ENCODE measurements at places on chromosomes 12 and 14. TPM values are rescaled to one million over a fixed set of nuclear protein-coding genes. Genes with fewer than 3 reads are reported as not detected.

BDKRB1 gene
- not detected for total RNA-seq

FOXG1 gene
- total RNA-seq = not detected

PMEL gene
- not detected for total RNA-seq

AMIGO2 gene
- total RNA-seq = 13.6 TPM

DIO2 gene
- not detected for total RNA-seq

GLIPR1 gene
- total RNA-seq = 4.3 TPM

SLC10A1 gene
- not detected for total RNA-seq

CBLN3 gene
- 4.5 TPM for total RNA-seq

SPTB gene
- not detected for total RNA-seq

NFATC4 gene
- not detected for total RNA-seq

ACSS3 gene
- not detected for total RNA-seq

SNX6 gene
- 68.6 TPM for total RNA-seq

VCPKMT gene
- 14.3 TPM for total RNA-seq

C12orf50 gene
- not detected for total RNA-seq

STRAP gene
- total RNA-seq = 166 TPM

ACOT2 gene
- total RNA-seq = 6.4 TPM

EML5 gene
- 0.66 TPM for total RNA-seq

NOVA1 gene
- not detected for total RNA-seq

DNAI7 gene
- not detected for total RNA-seq

KRT82 gene
- total RNA-seq = not detected

NOXRED1 gene
- total RNA-seq = 0.40 TPM

PAX9 gene
- not detected for total RNA-seq

SPRYD3 gene
- 35.6 TPM for total RNA-seq

ERG28 gene
- total RNA-seq = 20.6 TPM

SCN8A gene
- total RNA-seq = 0.38 TPM

PLEKHG7 gene
- not detected for total RNA-seq

TEAD4 gene
- total RNA-seq = 18.8 TPM

VTI1B gene
- 75.3 TPM for total RNA-seq

SELPLG gene
- total RNA-seq = 47.4 TPM

SPATS2 gene
- 14.5 TPM for total RNA-seq

EPYC gene
- not detected for total RNA-seq

PRKD1 gene
- not detected for total RNA-seq

RIPK3 gene
- total RNA-seq = 12.0 TPM

KCNH5 gene
- not detected for total RNA-seq

GPR132 gene
- total RNA-seq = 31.5 TPM

ENDOU gene
- total RNA-seq = 0.09 TPM

ZCCHC8 gene
- 41.4 TPM for total RNA-seq

VRTN gene
- not detected for total RNA-seq

ITGB7 gene
- 239 TPM for total RNA-seq

ADCY6 gene
- total RNA-seq = 0.73 TPM

GCH1 gene
- 49.8 TPM for total RNA-seq

TTC9 gene
- 4.8 TPM for total RNA-seq

PRR4 gene
- 0.62 TPM for total RNA-seq

KRT85 gene
- not detected for total RNA-seq

DAD1 gene
- 266 TPM for total RNA-seq

All from activated CD4-positive, alpha-beta T cell treated with anti-CD3 and anti-CD28 coated beads, Interleukin-2, amount 10 ng/mL, durations not matched to agents 24 days and 14 days (primary cell).